ENCODE measurements at places on chromosomes 1 and 21.

DNA sequence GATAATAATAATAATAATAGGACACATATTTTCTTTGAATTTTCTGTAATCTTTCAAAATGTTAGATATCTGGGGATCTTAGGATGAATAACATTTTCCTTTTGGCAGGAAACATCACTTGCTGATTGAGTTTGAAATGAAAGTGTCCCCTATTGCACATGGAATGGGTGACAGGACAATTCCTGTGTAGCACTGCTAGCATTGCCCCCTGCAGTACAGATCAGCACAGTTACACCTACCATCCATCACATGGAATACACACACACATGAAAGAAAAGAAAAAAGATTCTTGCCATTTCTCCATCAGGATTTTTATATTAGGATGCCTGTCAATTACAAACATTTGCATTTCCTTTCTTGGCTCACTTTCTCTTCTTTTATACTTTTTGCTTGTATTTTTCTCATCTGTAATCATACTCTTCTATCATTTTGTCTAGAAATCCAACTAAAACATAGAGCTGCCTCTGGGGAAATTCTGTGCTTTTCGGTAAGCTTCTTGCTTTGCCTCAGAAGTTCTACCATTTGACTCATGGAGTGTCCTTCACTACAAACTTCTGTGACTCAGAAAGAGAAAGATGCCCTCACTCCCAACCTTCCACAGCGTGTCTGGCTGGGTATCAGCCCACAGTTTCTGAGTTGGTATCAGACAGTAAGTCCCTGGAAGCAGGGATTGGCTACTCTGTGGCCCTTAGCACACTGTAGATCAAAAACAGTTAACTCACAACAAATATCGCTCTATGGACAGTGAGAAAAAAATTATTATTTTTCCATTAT is 641.2 kb downstream of the PTPRC start:
- DNase-seq, result no peak

GRCh38 chr1:214895011-214895600 is 187.4 kb upstream of the KCNK2 start:
- DNase-seq, result no peak

- no peak for DNase-seq
These were observed 33.8 kb downstream of the ADARB1 start for GRCh38 chr21:45108034-45108790.

DNA sequence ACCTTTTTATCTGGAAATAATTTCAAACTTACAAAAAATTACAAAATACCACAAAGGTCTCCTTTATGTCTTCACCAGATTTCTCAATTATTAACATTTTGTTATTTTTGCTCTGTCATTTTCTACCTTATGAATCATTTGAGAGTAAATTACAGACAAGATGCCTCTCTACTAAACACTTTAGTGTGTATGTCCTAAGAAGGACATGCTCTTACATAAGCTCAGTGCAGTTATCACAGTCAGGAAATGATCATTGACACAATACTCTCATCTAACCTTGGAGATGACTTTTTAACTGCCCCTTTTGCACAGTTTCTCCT is 378.9 kb upstream of the RUNX1 start:
- DNase-seq, result no peak

DNA sequence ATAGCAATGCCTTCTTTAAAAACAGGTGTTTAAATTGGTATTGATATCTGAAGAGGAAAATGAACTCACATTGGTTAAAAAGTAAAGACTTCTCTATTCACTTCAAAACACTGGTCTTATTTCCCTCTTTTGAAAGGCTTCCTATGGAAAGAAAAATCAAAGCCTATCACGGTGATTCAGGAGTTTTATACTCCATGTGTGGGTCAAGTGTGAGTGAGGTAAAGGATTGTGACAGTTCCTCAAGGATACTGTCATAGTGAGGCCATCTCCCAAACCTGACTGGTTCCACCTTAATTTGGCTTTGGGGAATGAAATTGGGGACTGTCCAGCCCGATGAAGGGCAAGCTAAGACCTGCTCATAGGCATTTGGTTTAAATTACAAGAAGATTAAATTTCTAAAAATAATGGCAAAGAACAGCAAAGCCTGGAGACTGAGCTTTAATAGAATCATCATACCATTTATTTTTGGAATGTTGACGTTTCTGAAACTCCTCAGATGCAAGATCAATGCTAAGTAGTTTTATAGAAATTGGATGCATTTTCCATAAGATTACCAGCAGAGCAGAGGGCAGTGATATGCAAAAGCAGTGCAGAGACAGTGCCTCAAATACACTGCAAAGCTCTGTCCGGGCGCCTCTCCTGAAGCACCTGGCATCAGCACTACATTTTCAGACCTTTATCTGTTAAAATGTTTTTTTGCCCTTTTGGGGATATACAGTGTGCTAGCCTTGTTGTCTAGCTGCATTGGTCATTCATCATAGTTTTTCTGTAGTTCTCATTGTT is 302.1 kb upstream of the SGIP1 start:
- no peak for DNase-seq

DNA sequence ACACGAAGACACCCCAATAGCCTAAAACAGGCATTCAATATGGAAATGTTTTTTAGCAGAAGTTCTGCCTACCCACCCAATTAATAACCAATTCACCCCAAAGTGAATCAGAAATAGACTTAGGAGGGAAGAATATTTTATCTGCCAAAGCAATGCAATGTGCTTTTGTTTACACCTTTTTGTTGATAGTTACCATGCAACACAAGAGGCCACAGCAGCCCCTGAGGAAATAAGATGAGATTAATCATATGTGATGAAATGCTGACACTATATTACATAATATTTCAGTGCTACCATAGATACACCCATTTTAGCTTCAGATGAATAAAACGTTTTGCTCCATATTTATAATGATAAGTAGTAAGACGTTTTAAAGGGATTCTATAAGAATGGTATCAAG is 60.9 kb upstream of the RGS2 start:
- DNase-seq, result no peak

DNA sequence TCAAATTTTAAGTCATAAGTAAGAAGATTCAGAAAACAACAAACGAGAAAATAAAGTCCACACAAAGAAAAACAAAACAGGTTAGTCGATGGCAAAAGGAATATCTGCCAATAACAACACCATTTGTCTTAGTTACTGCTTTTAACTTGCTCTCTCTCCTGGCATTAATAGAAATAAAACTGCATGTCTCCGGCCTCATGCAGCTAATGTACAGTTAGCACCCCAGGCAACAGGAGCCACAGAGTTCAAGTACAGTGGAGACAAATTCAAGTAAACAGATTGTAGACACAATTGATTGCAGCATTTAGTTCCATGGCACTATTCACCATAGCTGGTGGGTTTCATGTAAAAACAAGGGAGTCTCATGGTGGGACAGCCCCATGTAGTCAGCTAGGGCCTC is 33.5 kb downstream of the SUSD4 start:
- DNase-seq, result no peak

GRCh38 chr1:222642468-222642867 is 24.6 kb downstream of the MIA3 start:
- no peak for DNase-seq

DNA sequence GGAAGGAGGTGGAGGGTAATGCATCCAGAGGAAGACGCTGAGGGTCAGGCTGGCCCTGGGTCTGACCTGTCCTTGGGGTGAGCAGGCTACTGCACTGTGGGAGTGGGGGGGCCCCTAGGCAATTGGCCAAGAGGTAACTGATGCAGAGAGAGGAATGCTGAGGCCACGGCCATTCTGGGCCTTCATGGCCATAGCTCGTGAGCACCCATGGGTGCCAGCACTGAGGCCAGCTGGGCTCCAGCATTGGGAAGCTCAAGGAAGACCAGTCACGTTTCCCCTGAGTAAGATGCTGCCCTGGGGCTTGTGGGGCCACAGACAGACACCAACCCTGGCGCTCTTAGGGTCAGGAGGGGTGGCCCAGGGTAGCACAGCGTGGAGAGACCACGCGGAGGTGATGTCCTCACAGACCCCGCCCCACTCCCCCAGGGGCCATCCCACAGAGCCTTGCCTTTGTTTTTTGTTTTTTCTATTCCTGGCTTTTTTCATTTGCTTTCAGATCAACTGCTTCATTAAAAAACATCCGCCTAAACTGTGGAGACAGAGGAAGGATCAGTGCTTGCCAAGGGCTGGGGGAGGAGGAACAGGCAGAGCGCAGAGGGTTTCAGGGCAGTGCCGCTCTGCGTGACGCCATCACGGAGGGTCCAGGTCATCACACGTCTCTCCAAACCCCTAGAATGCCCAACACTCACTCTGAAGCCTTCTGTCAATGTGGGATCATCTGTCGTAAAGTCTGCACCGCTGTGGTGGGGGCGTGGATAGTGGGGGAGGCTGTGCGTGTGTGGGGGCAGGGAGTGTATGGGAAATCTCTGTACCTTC is 61.1 kb downstream of the SIK1 start:
- no peak for DNase-seq

- DNase-seq, result no peak
These were observed 889.2 kb upstream of the NCAM2 start for GRCh38 chr21:20108976-20109540.

DNA sequence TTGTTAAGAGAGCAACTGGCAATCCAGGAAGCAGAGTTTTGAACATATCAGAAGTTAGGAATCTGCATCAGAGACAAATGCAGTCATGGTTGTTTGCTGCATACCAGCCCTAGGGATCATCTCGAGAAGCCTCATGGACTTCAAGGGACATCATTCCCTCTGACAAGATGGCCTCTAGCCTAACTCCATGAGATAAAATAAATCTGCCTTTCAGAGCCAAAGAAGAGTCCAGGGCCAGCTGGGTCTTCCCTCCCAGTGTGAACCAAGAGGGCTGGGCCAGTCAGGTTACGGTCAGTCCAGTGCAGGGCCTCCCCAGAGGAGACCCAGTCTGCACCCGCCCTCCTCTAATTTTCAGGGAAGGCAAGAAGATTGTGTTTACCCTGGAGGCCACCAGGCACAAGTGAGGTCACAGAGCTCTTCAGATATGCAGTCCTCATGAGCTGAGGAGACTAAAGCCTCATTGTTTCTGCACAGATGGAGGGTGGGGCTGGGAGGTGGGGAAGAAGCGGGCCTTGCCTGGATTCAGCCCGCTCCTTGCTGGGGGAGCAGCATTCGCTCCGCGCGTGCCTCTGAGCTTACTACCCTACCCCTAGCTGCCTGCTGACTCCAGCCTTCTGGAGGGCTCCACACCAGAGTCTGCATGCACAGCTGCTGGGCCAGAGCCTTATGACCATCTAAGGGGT is 52.8 kb downstream of the CAPN2 start:
- no peak for DNase-seq

DNA sequence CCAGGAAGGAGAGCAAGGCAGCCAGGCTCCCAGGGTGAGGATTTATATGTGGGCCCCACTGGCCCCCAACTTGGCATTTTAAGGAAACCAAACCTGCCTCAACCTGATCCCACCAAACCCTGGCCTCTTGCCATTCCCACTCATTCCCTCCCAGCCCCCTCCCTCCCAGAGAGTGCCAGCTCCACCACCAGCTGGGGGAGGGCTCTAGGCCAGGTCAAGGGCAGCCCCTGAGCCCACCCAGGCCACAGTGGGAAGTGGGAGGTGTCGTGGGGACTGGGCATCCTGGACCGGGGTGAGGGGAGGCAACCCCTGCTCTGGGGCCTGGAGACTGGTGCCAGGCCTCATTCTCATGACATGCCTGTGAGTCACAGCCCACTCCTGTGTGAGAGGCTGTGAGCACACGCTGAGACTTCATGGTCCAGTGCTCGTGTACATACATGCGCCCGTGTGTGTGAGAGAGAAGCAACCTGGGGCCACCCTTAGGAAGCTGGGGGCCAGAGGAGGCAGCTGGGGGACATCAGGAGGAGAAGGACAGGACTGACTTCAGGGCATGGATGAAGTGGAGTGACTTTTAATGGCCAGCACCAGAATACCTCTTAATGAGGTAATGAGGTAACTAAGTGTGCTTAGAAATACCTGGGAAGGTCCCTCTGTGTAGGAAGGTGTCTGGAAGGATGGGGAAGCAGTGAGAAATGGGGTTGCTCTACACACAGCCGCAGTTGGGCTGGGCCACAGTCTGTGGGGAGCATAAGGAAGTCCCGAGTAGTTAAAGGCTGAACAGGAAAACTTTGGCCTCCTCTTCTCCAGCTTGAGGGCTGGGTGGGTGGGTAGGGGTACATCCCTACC is at the start of gene S100A2:
S100A2 (minus strand) TSS at position 316 of the 846 bp plus-strand sequence. CDS start 1,967 bp downstream, outside the sequence.
- peak; percentile 37 for DNase-seq

DNA sequence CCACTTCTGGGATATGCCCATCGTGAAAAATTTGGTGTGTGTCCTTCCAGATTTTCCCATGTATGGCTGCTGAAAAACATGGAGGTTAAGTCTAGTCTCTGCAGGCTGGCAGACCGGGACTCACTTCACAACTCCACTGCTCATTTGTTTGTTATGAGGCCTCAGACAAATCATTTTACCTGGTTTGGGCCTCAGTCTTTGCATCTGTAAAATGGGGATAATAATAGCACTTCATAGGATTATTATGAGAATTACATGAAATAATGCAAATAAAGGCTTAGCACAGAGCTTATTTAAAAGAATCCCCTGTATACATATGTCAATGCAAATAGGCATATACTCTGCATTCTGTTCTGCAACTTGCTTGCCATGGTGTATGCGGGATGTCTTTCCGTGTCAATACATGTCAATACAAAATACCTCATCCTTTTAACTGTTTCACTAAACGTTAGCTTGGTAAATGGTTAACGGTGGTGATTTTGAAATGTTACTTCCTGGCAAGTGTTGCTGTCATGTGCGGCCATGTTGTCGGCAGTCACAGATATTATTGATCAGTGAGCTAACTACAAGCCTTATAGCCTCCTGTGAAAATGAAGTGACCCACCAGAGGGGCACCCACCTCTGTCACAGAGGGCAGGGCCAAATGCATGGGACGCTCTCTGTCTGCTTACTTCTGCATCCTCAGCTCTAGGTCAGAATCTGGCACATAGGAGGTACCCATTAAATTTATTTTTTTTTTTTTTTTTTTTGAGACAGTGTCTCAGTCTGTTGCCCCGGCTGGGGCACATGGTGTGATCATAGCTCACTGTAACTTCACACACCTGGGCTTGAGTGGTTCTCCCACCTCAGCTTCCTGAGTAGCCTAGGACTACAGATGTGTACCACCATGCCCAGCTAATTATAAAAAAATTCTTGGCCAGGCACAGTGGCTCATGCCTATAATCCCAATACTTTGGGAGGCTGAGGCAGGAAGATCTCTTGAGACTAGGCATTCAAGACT is 4.3 kb downstream of the LCK start:
- DNase-seq, result no peak

GRCh38 chr1:12625276-12625675 is 7.3 kb upstream of the DHRS3 start:
- DNase-seq, result no peak

DNA sequence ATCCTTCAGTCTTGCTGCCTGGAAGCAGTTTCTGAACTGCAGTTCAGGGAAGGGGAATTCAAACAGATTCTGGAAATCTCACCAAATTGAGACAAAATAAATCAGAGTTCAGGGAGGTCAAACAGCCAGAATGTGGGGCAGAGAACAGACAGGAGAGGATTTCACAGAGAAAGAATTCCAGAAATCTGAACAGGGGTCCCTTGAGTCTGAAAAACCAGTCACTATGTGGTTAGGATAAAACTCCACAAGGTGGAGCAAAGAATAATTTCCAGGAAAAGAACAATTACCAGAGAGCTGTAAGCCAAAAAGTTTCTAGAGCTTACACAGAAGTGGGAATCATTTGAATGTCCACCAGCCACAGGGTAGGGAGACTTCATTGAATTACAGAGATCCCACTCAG is 84.7 kb downstream of the URB2 start:
- no peak for DNase-seq

GRCh38 chr21:16357994-16358393 is 628.2 kb downstream of the USP25 start:
- DNase-seq, result no peak

Data from stimulated activated CD4-positive, alpha-beta T cell treated with anti-CD3 and anti-CD28 coated beads, Interleukin-12 subunit alpha, Interleukin-12 subunit beta, amount 100 ng/mL, for 24 hours (primary cell).